ENCODE measurements at places on chromosomes 7 and 10. TPM values are rescaled to one million over a fixed set of nuclear protein-coding genes. Genes with fewer than 3 reads are reported as not detected.

DNA sequence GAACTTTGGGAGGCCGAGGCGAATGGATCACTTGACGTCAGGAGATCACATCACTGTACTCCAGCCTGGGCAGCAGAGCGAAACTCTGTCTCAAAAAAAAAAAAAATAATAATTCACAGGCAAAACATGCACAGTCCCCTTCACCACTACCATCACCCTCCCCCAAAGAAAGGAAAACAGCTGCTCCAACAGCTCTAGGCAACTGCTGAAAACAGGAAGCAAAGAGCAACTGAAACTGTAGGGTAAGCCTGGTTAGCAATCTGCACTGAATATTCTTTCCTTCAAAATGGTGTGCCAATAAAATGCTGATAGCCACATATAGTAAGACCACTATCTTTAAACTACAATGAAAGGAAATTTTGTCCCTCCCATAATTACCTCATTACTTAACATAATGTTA, 11.8 kb downstream of the NT5C2 start:
- H3K27me3 ChIP-seq, result no peaks in the 10 kb centered on the region
- H3K27ac ChIP-seq, result no peak overlapping the region
- H3K36me3 ChIP-seq, result peaks cover 17% of the 10 kb centered on the region
- no peak for DNase-seq
- no peak overlapping the region for H3K4me3 ChIP-seq
- peaks cover 44% of the 10 kb centered on the region for H3K4me1 ChIP-seq

GRCh38 chr10:118339111-118339510, 3.0 kb downstream of the FAM204A start:
- peaks cover 24% of the 10 kb centered on the region for H3K4me1 ChIP-seq
- H3K27ac ChIP-seq, result no peak overlapping the region
- H3K27me3 ChIP-seq, result no peaks in the 10 kb centered on the region

- H3K4me1 ChIP-seq, result no peaks in the 10 kb centered on the region
- peaks cover 69% of the 10 kb centered on the region for H3K27me3 ChIP-seq
- H3K4me3 ChIP-seq, result no peak overlapping the region
- DNase-seq, result no peak
These were observed 23.7 kb upstream of the CAMK2B start for GRCh38 chr7:44348851-44349781.

DNA sequence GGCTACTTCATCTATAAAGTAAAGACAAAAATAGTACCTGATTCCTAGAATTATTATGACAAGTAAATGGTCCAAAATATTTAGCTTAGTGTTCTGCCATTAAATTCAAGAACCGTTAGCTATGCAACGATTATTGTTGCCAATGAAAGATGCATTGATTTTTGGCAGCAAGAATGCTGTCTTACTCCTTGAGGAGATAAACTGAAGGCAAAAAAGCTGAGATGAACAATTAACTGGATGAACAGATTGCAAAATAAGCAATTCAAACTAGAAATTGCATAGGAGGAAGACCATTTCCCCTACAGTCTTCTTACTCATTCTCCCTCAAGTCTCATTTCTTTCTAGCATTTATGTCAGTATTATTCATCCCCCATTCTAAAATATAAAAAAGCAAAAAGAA, 484.5 kb downstream of the PLXDC2 start:
- H3K27me3 ChIP-seq, result no peaks in the 10 kb centered on the region
- no peak overlapping the region for H3K4me3 ChIP-seq
- peaks cover 6% of the 10 kb centered on the region for H3K4me1 ChIP-seq
- DNase-seq, result no peak

DNA sequence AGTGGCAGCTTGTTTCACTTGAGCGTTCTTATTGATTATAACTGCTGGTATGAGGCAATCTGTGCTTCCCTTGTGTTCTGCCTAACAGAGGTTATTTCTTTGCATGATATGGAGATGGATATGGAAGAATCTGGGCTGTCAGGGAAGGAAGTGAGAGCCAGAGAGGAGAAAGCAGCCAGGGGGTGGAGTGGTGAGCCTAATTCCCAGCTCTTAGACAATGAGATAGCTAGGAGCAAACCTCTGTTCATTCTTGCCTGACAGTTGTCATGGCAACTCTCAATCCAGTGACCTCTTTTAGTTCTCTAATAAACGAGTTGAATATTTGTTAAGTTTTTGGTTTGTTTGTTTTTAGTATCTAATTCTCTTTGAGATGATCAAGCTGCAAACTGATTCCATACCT, 214.3 kb downstream of the NRG3 start:
- H3K36me3 ChIP-seq, result no peaks in the 10 kb centered on the region
- H3K27me3 ChIP-seq, result no peaks in the 10 kb centered on the region
- no peaks in the 10 kb centered on the region for H3K4me1 ChIP-seq
- no peak for DNase-seq
- H3K27ac ChIP-seq, result no peak overlapping the region

DNA sequence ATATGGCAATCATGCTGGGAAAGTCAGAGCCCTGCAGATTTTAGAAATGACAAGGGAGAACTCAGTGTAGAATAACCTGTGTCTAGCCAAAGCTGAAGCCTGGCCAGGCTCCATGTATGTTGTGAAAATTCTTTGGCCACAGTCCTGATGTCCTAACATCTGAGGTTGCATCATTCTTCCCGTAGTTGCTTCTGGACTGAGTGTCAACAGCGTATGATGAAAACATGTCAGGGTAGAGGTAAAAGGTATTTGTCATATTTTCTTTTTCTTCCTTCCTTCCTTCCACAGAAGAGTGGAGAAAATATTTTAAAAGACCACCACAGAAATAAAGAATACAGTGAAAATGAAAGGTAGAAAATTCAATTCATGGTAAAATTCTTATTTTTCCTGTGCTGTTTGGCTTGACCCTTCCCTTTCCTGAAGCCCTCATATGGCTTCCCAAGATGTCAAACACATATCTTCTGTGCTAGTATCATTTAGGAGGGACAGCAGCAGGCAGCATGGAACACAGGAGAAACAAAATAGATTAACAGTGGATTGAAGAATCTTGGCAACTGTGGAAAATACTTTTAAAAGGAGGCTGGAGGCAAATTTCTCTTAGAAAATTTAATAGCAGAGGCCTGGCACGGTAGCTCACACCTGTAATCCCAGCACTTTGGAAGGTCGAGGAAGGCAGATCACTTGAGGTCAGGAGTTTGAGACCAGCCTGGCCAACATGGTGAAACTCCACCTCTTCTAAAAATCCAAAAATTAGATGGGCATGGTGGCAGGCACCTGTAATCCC, 18.9 kb upstream of the NRBF2 start:
- no peaks in the 10 kb centered on the region for H3K27me3 ChIP-seq
- H3K27ac ChIP-seq, result no peak overlapping the region
- peaks cover 15% of the 10 kb centered on the region for H3K4me1 ChIP-seq

- no peak for DNase-seq
- H3K27me3 ChIP-seq, result no peaks in the 10 kb centered on the region
- H3K4me1 ChIP-seq, result no peaks in the 10 kb centered on the region
- no peak overlapping the region for H3K4me3 ChIP-seq
- no peak overlapping the region for H3K27ac ChIP-seq
- H3K36me3 ChIP-seq, result no peaks in the 10 kb centered on the region
These were observed 217.4 kb upstream of the PPP2R2D start for GRCh38 chr10:131683281-131683861.

GRCh38 chr7:5491251-5492019, 67.8 kb upstream of the TNRC18 start:
- H3K4me3 ChIP-seq, result no peak overlapping the region
- H3K4me1 ChIP-seq, result peaks cover 51% of the 10 kb centered on the region
- H3K27ac ChIP-seq, result no peak overlapping the region
- H3K27me3 ChIP-seq, result no peaks in the 10 kb centered on the region
- DNase-seq, result no peak

- H3K4me1 ChIP-seq, result peaks cover 7% of the 10 kb centered on the region
- no peaks in the 10 kb centered on the region for H3K27me3 ChIP-seq
- H3K27ac ChIP-seq, result no peak overlapping the region
These were observed 111.9 kb upstream of the RPA3 start for GRCh38 chr7:7830122-7830878.

Gene ECHS1
- 65.1 TPM for total RNA-seq

Measured in osteocyte (in vitro differentiated cells).